ENCODE measurements at places on chromosomes 4 and X.

DNA sequence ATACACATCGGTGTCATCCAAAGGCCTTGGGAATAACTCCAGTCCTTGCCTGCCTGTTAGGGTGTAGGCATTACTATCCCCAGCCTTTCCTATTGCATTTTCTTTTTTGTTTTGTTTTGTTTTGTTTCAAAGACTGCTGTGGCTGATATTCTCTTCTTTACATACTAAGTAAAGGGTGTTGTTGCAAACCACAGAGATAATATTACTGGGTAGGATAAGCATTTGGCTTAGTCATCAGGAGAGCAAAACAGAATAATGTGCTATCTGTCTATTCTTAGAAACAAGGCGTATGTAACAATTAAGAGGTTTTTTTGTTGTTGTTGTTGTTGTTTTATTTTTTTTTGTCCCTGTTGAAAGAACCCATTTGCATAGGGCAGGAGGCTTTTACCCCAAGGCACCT lies 41.8 kb downstream of the UGT2B28 start:
- peak; percentile 67 for DNase-seq
- H3K4me3 ChIP-seq: no peak overlapping the region
- H3K27ac ChIP-seq: no peak overlapping the region
- H3K4me1 ChIP-seq: peaks cover 13% of the 10 kb centered on the region

- no peaks in the 10 kb centered on the region for H3K4me1 ChIP-seq
- no peak overlapping the region for H3K4me3 ChIP-seq
- no peak overlapping the region for H3K27ac ChIP-seq
- H3K36me3 ChIP-seq: no peaks in the 10 kb centered on the region
- H3K27me3 ChIP-seq: no peaks in the 10 kb centered on the region
These were observed 11.6 kb upstream of the CTBP1 start for GRCh38 chr4:1260418-1261106.

DNA sequence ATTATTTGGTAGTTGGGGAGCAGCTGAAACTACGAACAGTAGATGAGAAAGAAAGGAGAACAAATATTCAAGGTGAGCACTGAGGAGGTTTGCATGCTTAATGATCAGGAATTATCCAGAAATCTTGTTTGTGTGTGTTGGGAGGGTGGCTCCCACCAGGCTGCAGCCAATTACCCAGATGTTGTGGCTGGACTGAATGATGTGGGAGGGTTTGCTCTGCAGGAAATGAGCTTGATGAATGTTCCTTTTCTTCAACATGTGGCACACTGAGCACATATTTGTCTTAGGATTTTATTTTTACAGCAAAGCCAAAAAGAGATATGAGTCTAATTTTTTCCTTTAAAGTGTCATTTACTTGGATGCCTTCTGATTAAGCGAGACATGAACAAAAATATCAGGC lies 48.3 kb upstream of the AMOT start:
- DNase-seq: no peak
- H3K4me3 ChIP-seq: no peak overlapping the region
- H3K4me1 ChIP-seq: no peaks in the 10 kb centered on the region
- H3K27me3 ChIP-seq: no peaks in the 10 kb centered on the region
- H3K36me3 ChIP-seq: no peaks in the 10 kb centered on the region

DNA sequence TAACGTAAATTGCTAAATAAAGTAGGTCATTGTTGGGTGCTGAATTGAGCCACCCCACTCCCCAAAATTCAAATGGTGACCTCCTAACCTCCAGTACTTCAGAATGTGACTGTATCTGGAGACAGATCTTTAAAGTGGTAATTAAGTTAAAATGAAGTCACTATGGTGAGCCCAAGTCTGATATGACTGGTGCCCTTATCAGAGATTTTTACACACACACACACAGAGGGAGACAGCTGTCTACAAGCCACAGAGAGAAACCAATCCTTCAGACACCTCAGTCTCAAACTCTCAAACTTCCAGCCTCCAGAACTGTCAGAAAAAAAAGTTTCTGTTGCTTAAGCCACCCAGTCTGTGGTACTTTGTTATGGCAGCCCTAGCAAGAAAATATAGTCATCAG lies 879.2 kb upstream of the INTU start:
- no peak overlapping the region for H3K4me3 ChIP-seq
- H3K4me1 ChIP-seq: no peaks in the 10 kb centered on the region
- H3K36me3 ChIP-seq: no peaks in the 10 kb centered on the region
- no peak for DNase-seq

DNA sequence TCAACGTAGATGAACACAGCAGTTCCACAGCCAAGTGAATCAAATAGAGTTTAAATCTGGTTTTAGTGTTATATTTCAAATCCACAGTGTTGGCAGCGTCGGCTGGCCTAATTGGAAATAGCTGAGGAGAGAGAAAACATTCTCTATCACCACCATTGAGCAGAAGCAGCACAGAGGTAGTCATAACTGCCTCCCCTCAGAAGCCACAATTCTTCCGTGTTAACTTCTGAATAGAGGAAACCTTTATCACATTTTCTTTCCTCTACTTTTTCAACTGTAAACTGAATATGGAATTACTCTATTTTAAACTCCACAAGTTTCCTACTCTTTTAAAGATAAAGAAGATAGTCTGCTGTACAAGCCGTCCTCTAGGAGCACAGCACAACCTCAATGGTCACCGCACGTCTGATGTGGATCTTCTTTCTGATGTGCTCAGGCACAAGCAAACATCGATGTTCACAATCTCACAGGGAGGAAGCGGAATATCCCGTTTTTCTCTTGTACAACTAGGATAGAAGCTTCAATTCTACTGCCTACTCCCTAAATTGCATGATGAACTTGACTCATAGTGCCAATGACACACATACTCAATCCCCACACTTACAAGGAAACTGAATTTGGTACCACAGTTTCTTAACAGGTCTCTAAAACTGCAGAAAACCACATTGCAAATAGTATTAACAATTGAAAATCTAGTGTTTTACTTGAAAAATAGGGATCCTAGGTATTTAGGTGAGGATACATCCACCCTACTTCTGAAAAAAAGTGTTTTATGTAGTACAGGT lies 217.8 kb upstream of the ETNPPL start:
- DNase-seq: no peak
- no peaks in the 10 kb centered on the region for H3K4me1 ChIP-seq
- H3K27ac ChIP-seq: no peak overlapping the region
- no peaks in the 10 kb centered on the region for H3K36me3 ChIP-seq

GRCh38 chr4:76601791-76602190 lies 166.8 kb downstream of the SHROOM3 start:
- no peak overlapping the region for H3K27ac ChIP-seq
- H3K4me3 ChIP-seq: no peak overlapping the region
- no peaks in the 10 kb centered on the region for H3K27me3 ChIP-seq
